ENCODE measurements at places on chromosomes 11 and 22. TPM values are rescaled to one million over a fixed set of nuclear protein-coding genes. Genes with fewer than 3 reads are reported as not detected.

Gene FERMT3
- total RNA-seq = 1.2 TPM

Gene OR8A1
- not detected for total RNA-seq

Gene NAA40
- 15.4 TPM for total RNA-seq

Gene OR8G5
- not detected for total RNA-seq

Gene BIRC2
- 39.8 TPM for total RNA-seq

Gene PNPLA3
- total RNA-seq = 0.97 TPM

Gene TEX54
- total RNA-seq = not detected

Gene APOBEC3B
- 28.4 TPM for total RNA-seq

Gene CHRM4
- total RNA-seq = 0.55 TPM

Gene TMEM121B
- 0.20 TPM for total RNA-seq

Gene MMP3
- total RNA-seq = not detected

Gene MAPK12
- 25.9 TPM for total RNA-seq

Gene NNMT
- total RNA-seq = 337 TPM

Gene LPXN
- total RNA-seq = 2.1 TPM

Gene OR52A1
- total RNA-seq = not detected

Gene MS4A6A
- total RNA-seq = not detected

Gene UBQLN3
- not detected for total RNA-seq

Gene F2
- 2.3 TPM for total RNA-seq

Gene OSM
- total RNA-seq = not detected

Gene ARHGAP20
- 0.02 TPM for total RNA-seq

Gene FCHSD2
- total RNA-seq = 8.3 TPM

Gene CD3D
- total RNA-seq = not detected

Gene BARX2
- total RNA-seq = not detected

Measured in A549 treated with Hydrocortisone at 1 μM for 4 hours (cell line).